ENCODE measurements at places on chromosomes 3 and 15.

GRCh38 chr3:114770874-114771273 is 376.2 kb downstream of the ZBTB20 start:
- no peak for DNase-seq

DNA sequence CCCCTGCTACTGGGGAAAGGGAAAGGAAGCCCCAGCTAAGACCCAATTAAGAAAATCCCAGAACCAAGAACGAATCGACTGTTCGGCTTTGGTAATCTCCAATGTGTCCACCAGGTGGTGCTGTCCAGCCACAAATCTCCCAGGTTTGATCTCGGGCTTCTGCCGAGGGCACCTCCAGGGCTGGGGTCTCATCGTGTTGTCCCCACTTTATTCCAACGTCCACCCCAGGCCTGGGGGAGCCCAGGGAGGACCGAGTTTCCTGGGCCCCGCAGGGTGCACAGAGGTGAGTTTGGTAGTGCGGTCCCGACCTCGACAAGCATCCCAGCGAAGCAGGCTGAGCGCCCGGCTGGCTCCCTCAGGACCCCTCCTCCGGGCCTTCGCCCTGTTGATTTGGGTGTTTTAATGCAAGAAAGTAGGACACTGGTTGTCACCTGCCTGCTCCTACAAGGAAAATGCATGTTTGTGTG is 185.1 kb downstream of the GOLGA6L6 start:
- peak; percentile 59 for DNase-seq

DNA sequence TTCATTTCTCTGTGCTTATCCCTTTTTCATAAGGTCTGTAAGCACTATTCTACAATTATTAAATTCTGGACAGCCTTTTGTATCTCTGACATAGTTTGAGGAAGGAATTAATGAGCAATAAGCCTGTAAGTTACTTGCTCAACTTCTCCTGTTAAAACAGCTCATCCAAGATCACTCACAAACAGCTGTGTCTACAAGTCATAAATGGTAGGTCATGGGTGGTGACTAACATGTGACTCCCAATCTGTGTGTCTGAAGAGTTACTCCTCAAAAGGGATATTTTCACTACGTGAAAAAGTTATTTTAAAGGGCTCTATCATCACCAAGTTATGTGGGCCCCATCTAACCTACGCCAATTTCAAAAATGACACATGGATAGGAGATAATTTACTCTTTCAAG is 145.2 kb upstream of the CBLB start:
- DNase-seq: no peak

GRCh38 chr3:52213005-52213404 is 12.4 kb downstream of the TLR9 start:
- no peak for DNase-seq

DNA sequence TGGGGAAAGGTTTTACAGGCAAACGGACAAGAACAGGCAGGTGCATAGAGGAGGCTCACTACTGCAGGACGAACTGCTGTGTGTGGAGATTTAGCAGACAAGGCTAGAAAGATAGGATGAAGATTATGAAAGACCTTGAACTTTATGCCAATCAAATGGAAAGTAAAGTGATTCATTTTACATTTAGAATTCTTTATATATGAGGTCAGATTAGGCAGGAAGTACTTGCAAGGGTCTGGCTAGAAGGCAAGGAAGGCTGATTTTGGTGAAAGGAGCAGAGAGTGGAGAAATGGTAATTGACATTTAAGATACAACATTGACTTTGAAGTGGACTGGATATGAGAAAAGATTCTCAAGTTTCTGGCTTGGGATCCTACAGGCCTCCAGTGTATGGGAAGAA is 33.6 kb downstream of the PLSCR4 start:
- no peak for DNase-seq

DNA sequence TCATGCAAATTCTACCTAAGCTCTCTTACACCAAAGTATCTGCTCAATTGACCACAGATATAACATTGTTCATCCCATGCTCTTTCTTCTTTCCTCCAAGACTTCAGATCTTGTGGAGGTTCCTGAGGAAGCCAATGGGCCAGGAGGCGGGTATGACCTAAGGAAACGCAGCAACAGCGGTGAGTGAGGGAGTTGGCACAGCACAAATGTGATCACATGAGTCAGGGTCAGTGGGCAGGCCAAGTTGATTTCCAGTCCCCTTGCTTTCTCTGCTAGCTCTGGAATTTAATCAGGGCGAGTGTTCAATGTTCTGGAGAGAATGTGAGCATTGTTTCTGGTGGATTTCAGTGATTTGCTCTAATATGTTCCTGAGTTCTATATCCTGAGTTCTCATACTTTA is 112.7 kb downstream of the STAC start:
- DNase-seq: no peak

DNA sequence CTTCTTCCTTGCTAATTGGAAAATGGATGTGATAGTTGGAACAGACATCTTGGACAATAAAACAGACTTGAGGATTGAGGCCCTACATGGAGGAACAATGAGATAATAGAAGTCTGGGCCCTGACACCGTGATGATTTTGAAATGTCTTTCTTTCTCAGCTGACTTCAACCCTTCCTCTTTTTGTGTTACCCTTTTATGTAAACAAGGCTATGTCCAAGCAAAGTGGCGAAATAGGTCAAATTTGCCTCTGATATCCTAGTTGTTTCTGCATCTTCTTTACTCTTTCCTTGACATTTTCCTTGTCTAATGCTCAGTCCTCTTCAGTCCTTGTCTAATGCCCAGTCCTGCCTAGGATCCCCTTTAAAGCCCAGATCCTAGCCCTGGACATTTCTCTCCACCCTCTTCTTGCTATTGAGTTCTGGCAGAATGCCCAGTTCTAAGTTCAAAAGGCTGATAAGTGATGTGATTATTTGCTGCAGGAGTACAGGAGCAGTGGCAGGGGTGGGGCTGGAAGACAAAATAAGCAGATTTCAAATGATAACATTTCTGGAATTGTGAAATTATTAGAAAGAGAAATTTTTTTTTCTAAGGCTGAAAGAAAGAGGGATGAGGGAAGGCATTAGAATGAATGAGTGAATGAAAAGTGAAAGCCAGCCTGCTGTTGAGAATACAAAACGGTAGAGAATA is 6.5 kb upstream of the VPS8 start:
- peak; percentile 53 for DNase-seq

DNA sequence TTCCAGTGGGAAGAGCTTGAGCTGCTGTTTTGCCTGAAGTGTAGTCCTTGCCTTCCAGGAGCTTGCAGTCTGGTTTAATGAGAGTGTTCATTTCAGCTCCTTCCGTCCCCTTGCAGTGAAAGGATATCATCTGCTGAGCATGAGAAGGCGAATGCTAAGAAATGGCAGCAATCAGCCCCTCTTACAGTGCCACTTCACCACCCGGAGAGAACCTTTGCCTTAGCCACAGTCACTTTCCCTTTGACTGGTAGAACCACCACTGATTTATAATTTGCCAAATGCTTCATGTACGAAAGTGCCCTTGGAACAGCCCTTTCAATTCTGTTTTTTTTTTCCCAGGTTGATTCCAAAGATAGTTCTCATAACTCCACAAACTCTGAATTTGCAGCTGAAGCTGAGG is 11.5 kb downstream of the TATDN2 start:
- no peak for DNase-seq

GRCh38 chr15:51576911-51577500 is 45.6 kb downstream of the DMXL2 start:
- DNase-seq: no peak

DNA sequence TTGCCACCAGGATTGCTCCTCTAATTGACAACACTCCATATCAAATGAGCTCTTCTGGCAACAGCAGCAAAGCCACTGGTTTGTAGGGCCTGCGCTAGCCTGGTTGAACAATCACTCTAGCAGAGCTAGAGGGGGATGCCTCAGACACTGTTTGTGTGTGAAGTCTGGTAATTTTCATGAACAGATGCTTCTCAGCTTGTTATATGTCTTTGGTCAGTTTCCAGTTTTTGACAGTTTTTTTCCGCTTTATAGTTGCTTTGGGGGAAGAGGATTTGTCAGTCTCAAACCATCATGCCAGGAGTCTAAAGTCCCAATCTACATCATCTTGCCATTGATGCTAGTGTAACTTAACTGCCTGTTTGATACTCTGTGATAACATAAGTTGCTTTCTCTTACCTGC is 136.0 kb downstream of the HCN4 start:
- no peak for DNase-seq

- peak; percentile 63 for DNase-seq
These were observed 9.5 kb upstream of the TRIM69 start for GRCh38 chr15:44726568-44727484.

GRCh38 chr15:82848241-82848993 is 39.0 kb downstream of the WHAMM start:
- no peak for DNase-seq

- DNase-seq: peak; percentile 57
These were observed 1.2 kb downstream of the TBL1XR1 start for GRCh38 chr3:177196008-177196455.

DNA sequence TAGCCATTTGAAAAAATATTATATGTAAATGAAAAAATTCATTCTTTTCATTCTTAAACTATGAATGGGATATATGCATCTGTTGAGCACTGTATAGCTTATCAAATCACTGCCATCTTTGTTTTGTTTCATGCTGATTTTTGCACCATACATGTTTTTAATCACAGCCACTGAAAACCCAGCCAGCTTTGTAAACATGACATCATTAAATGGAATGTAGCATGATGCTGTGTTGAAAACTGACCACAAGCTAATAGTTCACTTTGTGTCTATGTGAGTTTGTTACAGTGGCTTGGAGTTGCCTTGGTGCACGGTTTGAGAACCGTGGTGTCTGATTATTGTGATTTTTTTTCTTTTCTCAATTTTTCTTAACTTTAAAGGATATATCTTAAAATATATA is 75.7 kb downstream of the GMPS start:
- DNase-seq: no peak

- no peak for DNase-seq
These were observed 185.9 kb downstream of the RSRC1 start for GRCh38 chr3:158295771-158296170.

- no peak for DNase-seq
These were observed 20.1 kb downstream of the FAM43A start for GRCh38 chr3:194705761-194706160.

DNA sequence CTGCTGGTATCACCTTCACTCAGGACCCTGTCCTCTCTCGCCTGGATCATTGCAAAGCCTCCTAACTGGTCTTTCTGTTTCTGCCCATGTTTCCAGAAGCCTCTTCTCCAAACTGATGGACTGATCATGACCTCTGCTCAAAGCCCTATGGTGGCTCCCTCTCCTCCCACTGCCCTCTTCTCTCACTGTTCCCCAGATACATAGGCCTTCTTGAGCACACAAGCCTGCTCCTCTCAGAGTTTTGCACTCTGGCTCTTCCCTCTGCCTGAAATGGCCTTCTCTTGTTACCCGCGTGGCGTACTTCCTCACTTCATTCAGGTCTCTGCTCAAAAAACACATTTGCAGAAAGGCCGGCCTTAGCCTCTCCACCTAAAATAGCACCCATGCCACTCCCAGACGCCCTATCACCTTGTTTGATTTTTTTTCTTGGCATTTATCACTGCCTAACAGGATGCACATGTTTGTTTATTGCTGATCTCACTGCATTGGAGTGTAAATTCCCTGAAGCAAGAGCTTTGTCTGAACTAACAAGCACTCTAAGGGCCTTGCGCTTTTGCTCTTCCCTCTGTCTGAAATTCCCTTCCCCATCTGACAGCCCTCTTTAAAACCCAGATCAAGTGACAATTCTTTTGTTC is 1.4 kb upstream of the ETFA start:
- DNase-seq: peak; percentile 29
